Common myeloid progenitor, CD34-positive (primary cell): ENCODE measurements at places on chromosomes 13 and 19.

DNA sequence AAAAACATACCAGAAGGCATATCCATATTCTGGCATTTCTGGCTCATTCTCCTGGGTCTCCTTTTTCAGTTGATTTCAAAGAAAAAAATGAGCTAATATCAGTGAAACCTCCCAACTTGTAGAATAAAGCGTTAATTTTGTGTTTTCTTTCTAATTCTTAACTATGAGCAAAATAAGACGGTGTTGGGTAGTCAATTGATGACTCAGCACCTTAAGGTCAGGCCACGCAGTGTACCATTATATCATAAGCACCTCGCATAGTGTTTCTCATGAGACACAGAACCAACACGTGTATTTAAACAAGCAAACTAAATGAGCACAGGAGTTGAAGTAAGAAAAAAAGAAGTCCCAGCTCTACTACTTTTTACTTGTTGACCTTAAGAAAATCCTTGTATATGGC, 174.9 kb downstream of the OXGR1 start:
- no peak for DNase-seq

GRCh38 chr13:59494151-59494550, 669.6 kb downstream of the DIAPH3 start:
- DNase-seq = no peak

- DNase-seq = peak; percentile 88
Observed at GRCh38 chr13:71290963-71291841, 575.8 kb downstream of the DACH1 start.

GRCh38 chr13:60944016-60944415, 471.6 kb downstream of the PCDH20 start:
- no peak for DNase-seq

DNA sequence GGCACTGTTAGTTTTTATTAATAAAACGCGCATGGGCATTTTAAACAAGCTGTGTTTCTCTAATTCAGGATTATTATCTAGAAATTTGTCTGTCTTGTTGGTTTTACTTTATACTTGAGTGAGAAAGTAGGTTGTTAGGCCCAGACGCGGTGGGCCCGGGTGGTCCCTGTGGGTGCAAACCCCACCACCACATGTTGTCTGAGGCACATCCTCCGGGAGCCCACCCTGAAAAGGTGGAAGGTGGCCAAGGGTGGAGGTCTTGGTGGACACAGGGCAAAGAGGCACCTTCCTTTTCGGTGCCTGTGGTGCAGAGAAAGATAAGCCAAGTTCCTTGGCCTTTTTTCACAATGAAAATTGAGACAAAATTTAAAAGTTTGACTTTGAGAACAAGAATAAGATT, 16.6 kb downstream of the ATP4B start:
- no peak for DNase-seq

DNA sequence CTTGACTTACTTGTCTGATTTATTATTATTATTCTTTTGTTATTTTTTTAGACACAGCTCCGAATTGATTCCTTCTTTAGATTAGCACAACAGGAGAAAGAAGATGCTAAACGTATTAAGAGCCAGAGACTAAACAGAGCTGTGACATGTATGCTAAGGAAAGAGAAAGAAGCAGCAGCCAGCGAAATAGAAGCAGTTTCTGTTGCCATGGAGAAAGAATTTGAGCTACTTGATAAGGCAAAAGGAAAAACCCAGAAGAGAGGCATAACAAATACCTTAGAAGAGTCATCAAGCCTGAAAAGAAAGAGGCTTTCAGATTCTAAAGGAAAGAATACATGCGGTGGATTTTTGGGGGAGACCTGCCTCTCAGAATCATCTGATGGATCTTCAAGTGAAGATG, 29.4 kb downstream of the ERCC5 start:
- no peak for DNase-seq

GRCh38 chr19:11025006-11025405, 64.2 kb downstream of the SMARCA4 start:
- no peak for DNase-seq

DNA sequence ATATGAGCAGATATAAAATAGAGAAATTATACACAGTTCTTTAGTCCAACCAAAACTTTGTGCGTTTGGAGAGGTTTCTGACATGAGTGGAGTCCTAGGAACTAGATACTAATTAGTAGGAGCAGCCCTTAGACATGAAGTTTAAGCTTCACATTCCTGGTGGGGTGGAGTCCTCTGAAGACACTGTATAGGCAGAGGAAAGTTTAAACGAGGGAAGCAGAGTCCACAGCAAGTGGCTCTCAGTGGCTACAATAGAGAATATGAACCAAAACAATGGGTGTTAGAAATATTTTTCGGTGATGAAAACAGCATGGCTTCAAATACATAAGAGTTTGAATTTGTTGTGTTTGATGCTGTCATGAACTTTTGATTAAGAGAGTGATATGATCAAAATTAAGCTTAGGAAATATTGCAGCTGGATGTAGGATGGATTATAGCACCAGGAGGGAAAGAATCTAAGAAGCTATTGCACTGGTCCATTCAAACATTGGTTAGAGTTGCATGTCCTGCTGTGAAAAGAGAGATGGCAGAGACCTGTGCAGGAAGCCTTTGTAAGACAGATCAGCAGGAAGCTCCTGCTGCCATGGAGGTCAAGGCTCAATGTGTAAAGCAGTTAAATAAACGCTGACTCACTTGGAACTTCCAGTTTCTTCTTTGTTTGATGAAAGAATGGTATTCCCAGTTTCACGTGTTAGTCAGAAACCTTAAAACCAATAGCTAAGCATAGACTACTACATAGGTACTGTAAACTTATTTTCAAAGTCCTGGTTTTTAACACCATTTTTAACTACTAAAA, 175.2 kb downstream of the TDRD3 start:
- DNase-seq = no peak

DNA sequence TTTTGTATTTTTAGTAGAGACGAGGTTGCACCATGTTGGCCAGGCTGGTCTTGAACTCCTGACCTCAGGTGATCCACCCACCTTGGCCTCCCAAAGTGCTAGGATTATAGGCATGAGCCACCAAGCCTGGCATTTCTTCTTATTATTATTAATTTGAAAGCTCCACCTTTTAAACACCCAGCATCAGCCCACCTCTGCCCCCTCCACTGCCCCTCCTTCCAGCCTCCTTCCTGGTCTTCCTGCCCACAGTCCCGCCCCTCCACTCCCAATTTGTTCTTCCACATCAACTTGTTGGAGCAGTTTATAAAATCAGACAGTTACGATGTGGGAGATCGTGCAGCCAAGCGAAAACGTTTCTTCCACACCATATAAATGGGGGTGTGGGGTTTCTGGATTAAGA, 7.8 kb upstream of the CLIP3 start:
- no peak for DNase-seq

- DNase-seq = no peak
Observed at GRCh38 chr13:75533861-75534260, 3.8 kb downstream of the COMMD6 start.

DNA sequence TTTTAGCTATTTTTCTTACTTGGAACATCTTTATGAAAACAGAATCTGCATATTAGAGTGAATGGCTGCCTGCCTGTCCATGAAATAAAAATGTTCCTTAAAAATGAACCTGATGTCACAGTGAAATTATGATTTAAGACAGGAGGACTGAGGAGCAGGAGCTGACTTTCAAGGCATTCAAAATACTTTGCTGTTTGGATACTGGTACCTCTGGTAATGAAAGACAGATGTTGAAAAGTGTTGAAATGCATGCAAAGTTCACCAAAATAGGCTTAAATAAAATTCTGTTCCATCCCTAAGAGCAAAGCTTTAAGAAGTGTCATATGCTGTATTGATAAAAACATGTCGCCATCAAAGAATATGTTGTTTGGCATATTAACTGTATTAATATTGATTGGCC, 1.7 kb downstream of the ARHGEF7 start:
- no peak for DNase-seq

DNA sequence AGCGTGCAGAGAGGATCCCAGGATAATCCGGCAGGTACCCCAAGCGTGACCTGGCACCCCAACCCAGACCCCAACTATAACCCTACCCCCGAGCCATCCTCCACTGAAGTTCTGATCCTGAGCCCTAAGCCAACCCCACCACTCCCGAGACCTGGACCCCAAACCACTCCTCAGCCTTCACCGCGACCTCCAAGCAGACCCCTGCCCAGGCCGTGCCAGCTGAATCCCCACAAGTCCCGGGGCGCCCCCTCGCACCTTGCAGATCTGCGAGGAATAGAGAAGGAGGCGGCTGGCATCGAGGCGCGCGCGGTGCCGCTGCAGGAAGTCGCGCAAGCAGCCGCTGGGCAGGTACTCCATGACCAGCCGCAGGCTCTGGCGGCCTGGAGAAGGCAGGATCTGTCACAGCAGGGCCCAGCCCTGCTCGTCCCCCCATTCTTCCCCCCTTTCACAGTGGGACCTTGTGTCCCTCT, 10.1 kb upstream of the INSL3 start:
- no peak for DNase-seq

DNA sequence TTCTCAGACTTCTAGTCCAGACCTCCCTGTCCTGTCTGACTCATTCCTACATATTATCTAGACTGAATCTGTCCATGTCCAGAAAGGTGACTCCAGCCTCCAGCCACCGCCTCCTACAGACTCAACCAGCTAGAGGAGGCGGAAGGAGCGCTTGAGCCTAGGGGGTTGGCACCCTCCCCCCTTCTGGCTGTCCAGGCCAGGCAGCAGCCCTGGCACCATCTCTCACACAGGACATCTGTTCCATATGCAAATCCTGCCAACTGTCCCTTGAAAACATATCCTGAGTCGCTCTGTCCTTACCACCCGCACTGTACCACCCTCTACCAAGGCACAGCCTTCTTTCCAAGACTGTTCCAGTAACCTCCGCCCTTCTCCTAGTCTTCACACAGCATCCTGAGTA, 150.7 kb upstream of the WASF3 start:
- DNase-seq = no peak

- DNase-seq = peak; percentile 56
Observed at GRCh38 chr13:40682449-40683240, 16.2 kb upstream of the FOXO1 start.

- DNase-seq = no peak
Observed at GRCh38 chr13:81551036-81551435, 1210.1 kb upstream of the SPRY2 start.

DNA sequence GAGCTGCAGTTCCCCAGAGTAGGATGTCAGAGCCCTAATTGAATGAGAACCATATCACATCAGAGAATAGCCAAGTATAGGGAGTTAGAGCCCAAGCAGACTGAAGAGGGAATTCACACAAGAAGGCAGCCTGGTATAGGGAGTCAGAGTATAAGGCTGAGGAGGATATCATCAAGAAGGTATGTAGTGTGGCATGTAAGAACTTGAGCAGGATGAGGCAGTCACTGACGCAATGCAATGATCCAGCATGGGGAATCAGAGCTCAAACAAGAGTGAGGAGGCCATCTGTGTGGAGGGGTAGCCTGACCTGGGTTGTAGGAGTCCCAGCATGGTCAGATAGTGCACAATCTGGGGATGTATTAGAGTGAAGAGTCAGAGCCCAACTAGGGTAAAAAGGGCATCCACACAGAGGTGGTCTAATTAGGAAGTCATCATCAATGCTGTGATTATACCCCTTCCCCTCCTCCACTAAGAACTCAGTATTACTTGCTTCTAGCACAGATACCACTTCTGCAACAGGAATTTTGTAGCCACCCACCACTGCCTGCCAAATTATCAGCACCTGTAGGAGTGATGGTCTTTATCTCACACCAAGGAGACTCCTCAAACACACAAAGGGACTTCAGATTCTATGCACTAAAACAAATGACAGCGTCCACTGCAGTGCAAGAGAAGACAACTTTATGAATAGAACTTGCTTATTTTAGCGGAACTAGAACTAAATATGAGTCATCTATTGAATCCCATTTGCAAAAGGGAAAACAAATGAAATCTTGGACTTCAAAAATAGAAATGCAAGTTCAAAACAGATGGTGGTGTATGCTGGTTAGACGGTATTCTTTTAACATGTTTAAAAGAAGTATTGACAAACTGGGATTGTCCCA, 107.2 kb downstream of the FNDC3A start:
- DNase-seq = no peak

DNA sequence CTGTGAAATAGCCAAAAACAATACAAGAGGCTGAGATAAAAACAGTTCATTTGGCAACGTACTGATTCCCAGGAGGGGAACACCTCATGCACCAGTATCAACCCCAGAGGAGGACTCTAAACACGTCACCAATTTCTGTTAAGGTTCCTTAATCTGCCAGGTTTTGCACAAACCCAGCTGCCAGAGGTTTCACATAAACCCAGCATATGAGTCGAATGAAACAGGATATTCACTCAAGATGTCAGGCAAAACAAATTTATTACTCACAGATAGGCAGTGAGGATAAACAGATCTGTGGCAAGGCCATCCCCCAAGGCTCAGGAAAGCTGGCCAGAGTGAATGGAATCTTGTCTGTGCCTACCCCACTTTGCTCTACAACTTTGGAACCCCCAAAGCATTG, 210.9 kb downstream of the GPC5 start:
- no peak for DNase-seq

- DNase-seq = no peak
Observed at GRCh38 chr19:5091684-5092480, 123.0 kb downstream of the KDM4B start.

DNA sequence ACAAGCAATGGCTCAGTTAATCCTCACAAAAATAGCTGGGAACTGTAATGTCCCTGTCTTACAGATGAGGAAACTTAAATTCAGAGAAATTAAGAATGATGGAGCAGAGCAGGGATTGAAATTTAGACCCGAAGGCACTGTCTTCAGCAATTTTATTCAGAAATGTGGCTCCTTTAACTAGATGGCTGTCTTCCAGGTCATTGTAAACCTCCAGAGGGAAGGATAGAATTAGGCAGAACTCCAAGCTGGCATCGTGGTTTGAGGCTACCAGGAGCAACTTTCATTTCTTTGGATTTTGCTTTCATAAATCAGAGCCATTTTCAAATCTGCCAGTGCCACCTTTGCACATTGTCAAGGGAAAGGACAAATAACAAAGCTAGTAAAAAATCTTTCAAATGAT, 339.0 kb downstream of the DCT start:
- DNase-seq = no peak

GRCh38 chr19:9850235-9850959, 15.3 kb downstream of the PIN1 start:
- DNase-seq = no peak

DNA sequence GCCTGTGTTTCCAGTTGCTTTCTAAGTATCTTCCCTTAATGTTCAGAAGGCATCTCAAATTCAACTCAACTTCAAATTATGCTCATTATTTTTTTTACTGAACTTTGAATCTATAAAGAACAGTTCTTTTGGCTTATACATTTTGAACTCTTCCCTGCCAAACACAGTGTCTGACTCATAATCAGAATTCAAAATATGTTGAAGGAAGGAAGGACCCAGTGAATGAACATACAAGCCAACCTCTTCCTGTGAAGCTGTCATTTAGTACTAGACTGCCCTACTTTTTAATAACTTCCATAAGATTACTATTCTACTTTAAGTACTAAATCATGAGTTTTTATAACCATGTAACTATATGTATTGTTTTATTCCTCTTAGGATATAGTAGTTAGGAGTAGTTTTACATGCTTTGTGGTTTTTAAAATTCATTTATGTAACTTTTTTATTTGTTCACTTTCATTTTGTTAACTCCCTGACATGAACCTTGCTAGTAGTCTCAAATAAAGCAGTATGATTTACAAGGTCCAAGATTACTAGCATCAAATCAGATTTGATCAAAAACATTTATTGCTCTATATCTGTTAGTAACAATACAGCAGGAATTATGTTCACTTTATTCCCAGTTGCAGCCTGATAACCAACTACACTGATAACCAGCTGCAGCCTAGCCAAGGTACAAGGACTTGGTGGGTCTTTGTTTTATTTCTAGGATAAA, 6.4 kb downstream of the NUDT15 start:
- no peak for DNase-seq

GRCh38 chr19:16330806-16331690, 6.4 kb downstream of the KLF2 start:
- peak; percentile 40 for DNase-seq
